Right lung (tissue), 10 donors: ENCODE measurements at places on chromosomes 2 and 18. TPM values are rescaled to one million over a fixed set of nuclear protein-coding genes. Genes with fewer than 3 reads are reported as not detected.

The INHA gene
- 0.90 TPM for polyA plus RNA-seq

The RAD51AP2 gene
- polyA plus RNA-seq: 0.38 TPM

The TSGA10 gene
- 15.7 TPM for polyA plus RNA-seq

The ARHGAP15 gene
- 35.1 TPM for polyA plus RNA-seq

The ERBB4 gene
- polyA plus RNA-seq: 0.90 TPM

The ARHGEF33 gene
- polyA plus RNA-seq: 3.1 TPM

The DNAJC5G gene
- polyA plus RNA-seq: 0.53 TPM

The TMEM200C gene
- 4.2 TPM for polyA plus RNA-seq

The SLC5A7 gene
- 0.09 TPM for polyA plus RNA-seq

The DNAJC27 gene
- polyA plus RNA-seq: 8.4 TPM

DNA sequence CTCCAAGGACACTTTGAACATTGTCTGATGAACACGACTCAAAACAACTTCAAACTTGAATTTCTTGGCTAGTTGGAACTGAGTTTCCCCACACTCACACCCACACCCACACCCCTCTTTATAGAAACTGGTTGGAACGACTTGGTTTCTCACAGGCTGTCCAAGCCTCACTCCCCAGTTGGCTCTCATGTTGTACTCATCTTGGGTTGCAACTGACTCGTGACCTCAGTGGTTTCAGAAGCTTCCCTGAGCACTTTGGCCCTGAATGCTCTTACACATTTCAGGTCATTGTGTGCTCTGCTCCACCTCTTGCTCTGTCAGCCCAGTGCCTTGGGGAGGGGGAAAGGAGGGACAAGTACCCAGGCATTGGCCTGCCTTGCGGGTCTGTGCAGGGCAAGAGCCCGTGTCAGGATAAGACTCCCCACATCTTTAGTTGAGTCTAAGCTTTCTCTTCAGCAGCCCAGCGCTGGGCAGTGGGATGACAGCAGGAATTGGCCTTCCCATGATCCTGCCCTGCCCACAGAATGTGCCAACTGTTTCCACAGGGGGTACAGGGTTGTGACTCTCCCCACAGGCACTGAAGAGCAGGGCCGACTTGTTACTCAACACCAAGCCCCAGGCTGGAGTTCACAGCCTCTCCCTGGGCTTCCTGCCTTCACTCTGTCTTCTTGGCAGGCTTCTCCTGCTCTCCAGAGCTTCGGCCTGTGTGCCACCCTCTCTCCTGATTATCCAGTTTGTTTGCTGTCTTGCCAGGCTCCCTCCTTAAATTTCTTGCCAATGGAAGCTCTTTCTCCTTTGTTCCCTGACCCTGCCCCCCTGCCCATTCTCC is 104.6 kb downstream of the RTN4 start:
- DNase-seq: peak; percentile 34

GRCh38 chr2:12950957-12951656 is 234.4 kb downstream of the TRIB2 start:
- no peak for DNase-seq

GRCh38 chr2:170929686-170930050 is 615 bp downstream of the GORASP2 start:
- peak; percentile 47 for DNase-seq

DNA sequence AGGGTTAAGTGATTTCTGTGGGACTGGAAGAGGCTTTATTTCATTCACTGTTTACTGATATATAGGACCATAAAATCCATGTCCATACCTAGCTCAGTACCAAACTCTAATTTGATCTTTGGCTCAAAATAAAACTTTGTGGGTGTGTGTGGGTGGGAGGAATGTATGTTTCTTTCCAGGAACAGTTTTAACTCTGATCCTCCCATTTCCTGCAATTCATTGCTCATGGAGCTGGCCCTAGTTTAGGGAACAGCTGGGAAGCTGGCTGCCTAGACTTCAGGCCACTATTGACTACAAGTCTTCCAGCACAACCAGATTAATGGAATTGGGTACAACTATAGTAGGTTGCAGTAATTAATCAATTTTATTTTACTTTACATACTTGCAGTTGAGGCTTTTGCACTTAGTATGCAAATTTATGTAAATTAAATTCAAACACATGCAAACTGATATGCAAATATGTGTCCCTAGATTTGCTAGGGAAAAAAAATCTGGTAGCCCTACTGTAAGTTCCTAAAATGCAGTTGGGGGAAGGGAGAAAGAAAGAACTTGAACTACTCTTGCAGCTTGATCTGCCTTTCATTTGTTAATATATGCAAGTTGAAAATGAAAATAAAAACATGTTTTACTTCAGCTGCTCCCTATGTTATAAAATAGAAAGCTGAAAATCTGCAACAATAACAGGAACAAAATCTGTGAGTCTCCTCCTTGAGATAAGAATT is 1070.3 kb upstream of the CELF4 start:
- DNase-seq: no peak

- DNase-seq: no peak
These were observed 2.5 kb downstream of the HADHA start for GRCh38 chr2:26241928-26242436.

GRCh38 chr2:60964651-60965498 is 52.6 kb upstream of the PEX13 start:
- DNase-seq: no peak

DNA sequence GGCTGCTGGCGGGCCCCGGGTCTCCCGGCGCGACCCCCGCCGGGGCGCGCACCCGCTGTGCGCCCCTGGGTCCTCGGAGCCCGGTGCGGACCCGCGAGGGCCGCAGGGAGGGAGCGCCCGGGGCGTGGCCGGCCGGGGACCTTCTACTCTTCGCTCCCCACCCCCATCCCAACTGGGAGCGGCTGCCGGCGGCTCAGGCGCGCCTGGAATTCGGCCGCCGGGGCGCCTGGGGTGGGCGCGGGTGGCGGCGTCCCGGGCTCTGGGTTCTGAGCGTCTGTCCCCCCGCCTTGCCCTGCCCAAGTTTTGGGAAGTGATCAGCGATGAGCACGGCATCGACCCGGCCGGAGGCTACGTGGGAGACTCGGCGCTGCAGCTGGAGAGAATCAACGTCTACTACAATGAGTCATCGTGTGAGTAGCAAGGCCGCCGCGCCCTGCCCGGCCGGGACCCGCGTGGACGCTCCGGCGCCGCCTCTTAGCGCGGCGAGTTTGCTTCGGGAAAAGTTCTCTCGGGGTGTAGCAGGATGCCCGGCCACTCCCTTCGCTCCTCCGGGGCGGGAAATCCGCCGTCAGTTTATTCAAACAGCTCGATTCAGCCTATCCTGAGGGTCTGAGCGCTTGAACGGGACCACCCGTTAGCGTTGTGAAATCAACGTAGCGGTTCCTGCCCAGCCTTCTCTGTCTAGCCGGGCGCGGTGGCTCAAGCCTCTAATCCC is 502 bp downstream of the TUBB6 start:
- peak; percentile 79 for DNase-seq

DNA sequence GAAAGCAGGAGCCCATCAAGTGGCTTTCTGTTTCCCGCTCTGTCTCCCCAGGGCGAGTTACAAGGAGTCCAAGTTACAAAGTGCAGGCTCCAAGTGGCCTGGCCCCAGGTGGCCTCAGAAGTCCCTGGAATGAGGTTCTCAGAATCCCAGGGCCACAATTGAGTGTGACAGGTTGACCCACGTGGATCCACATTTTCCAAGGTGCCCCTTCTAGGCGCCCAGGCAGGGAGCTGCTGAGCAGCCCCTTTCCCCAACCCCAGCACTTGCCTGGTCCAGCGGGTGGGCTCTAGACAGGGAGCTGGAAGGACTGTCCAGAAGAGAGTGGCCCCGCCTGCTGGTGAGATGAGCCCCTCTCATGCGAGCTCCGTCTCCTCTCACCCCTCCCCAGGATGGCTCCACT is 253.4 kb downstream of the CYP26B1 start:
- no peak for DNase-seq

GRCh38 chr2:26941486-26941885 is 29.0 kb upstream of the MAPRE3 start:
- DNase-seq: no peak

GRCh38 chr18:31581498-31582197 is 10.0 kb upstream of the TTR start:
- DNase-seq: no peak

- DNase-seq: no peak
These were observed 161.8 kb downstream of the HDAC4 start for GRCh38 chr2:239238839-239239606.

DNA sequence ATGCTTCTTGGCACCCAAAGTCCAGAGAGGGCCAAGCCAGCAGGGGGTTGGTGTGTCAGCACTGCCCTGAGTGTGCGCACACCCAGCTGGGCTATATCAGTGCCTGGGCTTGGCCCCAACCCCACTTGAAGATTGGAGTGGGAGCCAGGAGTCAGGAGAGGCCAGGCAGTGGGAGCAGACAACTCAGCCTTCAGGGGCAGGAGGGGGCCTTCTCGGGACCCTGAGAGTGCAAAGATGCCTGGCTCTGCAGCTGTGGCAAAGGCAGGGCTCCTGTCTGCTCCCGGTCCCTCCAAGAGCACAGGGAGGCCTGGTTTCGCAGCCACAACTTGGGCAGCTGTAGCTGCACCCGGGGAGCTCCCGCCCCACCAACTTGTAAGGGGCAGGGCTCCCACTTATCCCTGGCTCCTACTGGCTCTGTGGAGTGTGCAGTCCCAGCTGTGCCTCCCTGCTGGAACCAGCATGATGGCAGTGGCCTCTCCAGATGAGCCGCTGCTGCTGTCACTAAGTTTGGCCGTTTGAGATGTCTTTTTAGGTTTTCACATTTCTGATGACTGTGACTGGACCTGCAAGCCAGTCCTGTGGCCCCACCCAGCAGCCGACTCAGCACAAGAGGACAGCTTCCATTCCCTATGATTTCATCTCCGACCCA is 148.8 kb upstream of the HS6ST1 start:
- DNase-seq: no peak

DNA sequence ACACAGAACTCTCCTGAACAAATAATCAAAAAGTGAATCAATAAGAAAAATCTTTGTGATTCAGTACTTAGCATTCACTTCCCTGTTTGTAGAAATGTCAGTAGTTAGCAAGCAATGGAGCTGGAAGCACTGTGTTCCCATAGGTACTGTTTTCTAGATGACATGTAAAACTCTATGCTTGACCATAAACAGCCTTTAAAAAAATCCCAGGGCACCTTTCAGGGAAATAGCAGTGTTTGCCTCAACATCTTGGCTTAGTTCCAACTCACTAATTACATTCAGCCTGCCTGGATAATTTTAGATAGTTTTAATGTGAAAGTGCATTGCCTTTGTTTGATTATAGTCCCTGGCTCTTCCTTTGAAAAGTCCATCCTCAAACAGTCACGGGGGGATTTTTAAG is 721.8 kb downstream of the ERBB4 start:
- no peak for DNase-seq

DNA sequence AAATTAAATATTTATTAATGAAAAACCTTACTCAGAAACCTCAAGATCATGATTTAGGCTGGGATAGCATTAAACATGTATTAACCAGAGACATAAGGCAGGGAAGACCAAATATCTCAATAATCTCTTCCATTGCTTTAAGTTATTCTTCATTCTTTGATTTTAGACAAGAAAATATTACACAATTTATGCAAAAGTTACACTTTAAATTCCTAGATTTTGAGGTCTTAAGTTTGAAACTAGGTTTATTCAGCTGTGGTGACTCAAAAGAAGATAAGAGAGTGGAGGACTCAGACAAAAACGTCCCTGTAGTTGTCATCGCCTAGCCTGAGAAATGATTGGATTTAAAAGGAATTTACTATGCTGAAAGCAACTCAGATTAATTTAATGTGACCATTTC is 1110.3 kb downstream of the DPP10 start:
- no peak for DNase-seq

DNA sequence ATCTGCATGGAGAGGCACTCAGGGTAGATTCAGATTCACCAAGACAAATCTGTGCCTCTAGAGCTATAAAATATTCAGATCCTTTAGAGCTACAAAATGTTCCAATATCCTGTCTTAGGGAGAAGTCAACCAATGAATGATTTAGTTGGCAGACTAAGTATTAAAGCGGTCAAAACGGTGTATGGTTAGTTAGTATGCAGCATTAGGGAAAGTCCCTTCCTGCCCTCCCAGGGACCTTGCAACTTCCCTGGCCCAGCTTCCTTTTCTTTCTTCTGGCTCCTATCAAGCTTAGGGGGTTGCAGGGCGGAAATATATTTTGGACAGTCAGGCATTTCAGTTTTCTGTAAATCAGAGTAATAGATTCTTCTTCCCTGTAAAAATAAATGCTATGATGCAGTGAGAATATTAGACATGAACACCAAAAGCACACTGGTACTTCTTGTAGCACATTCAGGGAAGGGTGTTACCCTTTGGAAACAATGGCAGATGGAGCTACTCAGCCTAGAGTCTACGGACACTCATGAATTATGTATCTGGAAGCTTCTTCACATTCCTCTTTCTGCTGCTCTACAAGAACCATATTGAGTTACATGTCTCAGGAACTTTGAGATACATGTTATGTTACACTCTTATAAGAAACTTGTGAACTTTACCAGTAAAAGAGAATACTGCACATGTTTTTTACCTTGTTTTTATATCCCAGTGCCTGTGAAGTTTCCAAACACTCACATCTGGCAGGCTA is 45.7 kb downstream of the CCDC93 start:
- no peak for DNase-seq

DNA sequence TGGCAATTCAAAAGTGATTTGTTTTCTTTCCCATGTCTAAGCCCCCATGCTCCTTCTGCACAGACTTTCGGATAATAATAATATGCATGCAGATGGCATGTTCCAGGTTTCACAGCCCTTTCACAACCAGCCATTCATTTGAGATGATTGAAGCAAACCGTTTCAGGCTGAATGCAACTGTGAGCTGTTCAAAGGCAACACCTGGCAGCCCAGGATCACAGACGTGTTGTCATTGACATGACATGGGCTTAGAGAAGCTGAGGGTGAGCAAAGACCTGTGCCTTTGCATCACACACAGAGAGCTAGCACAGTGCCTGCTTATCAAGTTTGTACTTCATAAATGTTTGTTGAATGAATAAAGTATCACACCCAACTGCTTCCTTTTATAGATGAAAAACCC is 12.4 kb upstream of the ERMN start:
- DNase-seq: no peak

- DNase-seq: no peak
These were observed 60.5 kb downstream of the STPG4 start for GRCh38 chr2:47094511-47095142.

DNA sequence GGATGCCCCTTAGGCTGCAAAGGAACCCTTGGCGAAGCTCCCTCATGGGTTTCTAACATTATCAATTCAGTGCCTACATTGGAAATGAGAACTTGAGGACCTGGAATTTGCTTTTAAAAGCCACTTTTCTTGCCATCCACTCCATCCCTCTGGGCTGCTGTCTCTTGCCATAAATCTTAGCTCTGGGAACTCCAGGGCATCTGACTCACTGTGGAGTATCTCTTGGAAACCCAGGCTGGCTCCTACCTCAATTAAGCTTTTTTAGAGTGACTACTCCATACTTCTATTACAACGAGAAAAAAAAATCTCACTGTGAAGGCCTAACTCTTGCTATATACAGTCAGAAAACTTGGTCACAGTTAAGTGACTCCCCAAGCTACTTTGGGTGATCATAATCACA is 227.2 kb upstream of the SETBP1 start:
- no peak for DNase-seq
